CD4-positive, alpha-beta T cell treated with Interleukin-21 for 1 hour (primary cell): ENCODE measurements at places on chromosomes 7 and 10.

DNA sequence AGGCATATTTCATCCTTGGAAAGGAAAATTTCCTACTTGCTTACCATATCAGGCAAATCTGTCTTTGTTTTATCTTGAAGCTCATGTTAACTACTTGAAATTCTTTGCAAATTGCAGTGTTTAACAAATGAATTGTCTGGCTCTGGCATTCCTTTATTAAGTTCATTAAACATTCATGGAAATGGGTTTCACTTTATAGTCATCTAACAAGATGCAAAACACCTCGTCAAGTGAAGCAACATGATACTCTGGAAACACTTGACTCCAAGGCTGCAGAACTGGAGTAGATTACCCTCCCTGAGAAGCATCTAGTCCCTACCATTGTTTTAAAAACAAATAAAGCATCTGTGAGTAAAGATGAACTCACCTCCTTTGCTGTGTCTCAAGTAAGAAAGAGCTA lies 1086.9 kb downstream of the NRG3 start:
- no peak for DNase-seq

GRCh38 chr7:4074407-4074806 lies 607.7 kb upstream of the FOXK1 start:
- no peak for DNase-seq

DNA sequence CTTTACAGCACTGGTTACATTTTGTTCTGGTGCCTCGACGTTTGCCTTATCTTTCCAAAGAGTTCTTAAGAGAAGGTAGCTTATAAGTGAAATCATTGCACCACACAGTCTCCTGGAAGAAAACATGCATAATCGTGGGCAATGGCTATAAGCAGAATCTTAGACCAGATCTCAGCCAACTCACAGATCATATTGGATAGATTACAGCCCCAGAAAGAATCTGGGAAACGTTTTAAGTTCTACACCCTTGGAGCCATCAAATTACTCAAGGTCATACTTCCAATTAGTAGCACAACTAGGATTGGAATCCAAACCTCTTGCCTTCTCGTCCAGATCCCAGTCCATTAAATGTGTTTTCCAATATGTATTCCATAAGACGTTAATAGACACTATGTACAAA lies 8.8 kb upstream of the PDCD4 start:
- no peak for DNase-seq

GRCh38 chr7:129951226-129952085 lies 1.3 kb downstream of the UBE2H start:
- peak; percentile 33 for DNase-seq

DNA sequence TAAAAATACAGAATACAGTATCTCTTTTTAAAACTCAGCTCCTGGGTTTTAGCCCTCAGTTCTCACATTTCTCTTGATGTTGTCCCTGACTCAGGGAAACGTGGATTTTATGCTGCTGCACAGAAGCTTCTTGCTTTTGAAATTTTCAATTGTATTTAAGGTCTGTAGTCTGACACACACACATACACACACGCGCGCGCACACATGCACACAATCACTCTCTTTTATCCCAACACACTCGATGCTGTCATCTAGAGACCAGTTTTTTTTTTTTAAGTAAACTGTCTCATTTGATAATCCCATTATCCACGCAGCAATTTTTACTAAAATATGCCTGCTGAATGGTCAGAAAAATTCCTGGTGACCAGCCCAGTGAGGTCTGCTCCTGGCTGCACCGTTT lies 108.6 kb downstream of the KMT2E start:
- DNase-seq, result no peak

- no peak for DNase-seq
These were observed 188.6 kb downstream of the ELFN1 start for GRCh38 chr7:1858435-1859265.

DNA sequence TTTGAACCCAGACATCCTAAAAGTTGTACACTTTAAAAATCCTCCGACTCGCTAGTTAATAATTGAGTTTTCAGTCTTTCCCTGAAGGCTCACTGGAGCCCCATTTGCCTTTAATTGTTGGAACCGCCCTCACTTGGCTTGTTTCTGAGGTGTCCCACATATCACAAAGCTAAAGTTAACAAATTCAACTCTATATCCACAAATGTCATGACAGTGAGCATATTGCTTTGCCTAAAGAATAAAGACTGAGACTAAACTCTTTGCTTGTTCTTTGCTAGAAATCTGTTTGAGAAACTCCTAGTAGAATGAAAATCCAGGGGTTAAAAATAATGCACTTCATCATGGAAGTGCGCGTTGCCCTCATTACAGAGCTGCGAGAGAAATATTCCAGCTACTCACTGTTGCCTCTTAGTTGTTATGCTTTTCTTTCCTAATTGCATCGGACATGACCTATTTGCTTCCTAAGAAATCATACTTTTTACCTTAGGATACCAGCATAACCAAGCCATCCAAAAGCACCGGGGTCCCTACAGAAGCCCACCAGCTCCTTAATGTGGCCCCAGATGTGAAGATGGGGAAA lies 752 bp downstream of the THSD7A start:
- no peak for DNase-seq

- DNase-seq, result no peak
These were observed 1033.8 kb upstream of the AUTS2 start for GRCh38 chr7:68564306-68565135.

- no peak for DNase-seq
These were observed 30.3 kb upstream of the ATXN7L1 start for GRCh38 chr7:105906695-105907094.

DNA sequence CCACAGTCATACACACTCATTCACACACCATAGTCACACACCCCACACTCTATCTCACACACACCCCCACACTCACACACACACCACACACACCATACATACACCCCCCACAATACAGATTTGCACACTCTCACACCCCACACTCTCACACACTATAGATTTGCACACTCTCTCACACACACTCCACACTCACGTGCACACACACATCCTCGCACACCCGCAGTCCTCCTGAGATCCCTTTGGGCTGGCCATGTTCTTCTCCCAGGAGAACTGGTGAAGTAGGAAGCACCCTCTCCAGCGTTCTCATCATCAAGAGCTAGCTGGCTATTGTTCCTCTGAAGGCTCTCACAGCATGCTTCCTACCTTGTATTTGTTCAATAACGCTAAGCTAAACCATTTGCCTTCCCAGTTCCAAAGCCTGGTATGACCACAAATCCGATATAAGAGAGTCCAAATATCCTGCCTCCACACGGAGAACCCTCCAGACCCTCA lies 86.2 kb downstream of the HECW1 start:
- no peak for DNase-seq

GRCh38 chr7:142413280-142414000 lies 155.6 kb upstream of the PRSS58 start:
- DNase-seq, result no peak

- DNase-seq, result no peak
These were observed 59.7 kb downstream of the ELAPOR2 start for GRCh38 chr7:86999750-87000149.

- no peak for DNase-seq
These were observed 143.0 kb downstream of the GFRA1 start for GRCh38 chr10:116130006-116130405.

DNA sequence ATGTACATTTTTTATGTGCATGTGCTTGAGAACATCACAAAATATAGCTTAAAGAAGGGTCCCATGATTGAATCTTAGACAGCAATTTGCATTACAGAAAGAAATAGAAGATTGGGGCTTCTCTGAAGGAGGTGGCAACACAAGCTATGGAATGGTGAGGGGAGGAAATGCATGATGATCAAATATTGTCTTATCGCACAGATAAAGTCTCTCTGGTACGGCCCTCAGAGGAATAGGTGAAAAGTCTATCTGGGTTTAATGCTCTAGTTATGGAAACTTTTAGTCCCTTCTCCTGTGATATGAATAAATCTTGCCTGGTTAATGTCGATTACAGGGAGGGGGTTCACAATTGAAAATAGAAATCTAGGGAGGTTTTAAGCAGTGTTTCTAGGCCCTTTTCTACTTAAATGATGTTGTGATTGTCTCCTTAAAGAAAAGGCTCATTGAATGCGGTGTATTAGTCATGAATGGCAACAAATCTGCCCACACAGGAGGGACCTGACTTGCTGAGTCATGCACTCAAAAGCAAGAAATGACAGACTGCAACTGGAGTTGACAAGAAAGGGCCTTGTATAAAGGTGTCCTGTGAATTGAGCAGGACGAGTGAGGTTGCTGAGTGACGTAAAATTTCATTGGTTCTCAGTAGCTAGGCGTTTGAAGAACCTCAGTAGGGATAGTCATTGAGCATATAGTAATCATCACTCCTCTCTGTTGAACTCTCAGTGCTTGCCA lies 133.4 kb upstream of the CSTF2T start:
- DNase-seq, result no peak

DNA sequence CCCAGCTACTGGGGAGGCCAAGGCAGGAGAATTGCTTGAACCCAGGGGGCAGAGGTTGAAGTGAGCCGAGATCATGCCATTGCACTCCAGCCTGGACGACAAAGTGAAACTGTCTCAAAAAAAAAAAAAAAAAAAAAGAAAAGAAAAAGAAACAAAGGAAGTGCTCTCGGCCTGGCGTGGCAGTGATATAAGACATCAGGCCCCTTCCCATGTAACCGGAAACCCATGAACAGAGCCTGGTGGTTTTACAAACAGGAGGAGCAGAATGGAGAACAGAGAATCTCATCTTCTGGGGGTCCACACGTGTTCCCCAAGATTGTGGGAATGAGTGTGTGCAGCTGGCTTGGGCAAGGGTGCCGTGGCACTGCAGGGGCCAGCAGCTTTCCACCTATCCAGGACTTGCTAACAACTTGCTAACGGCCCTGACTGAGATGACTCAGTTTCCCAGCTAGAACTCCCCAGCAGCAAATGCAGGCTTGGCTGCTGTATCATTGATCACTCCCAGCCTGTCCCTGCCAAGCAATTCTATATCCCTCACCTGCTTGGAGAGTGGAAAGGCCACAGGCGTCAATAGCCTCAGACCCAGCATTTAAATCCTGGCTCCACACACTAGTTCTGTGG lies 103.0 kb downstream of the COL26A1 start:
- no peak for DNase-seq

- peak; percentile 80 for DNase-seq
These were observed 16.1 kb upstream of the IMPDH1 start for GRCh38 chr7:128425850-128426249.

- no peak for DNase-seq
These were observed 23.3 kb downstream of the MYOF start for GRCh38 chr10:93458821-93459257.

DNA sequence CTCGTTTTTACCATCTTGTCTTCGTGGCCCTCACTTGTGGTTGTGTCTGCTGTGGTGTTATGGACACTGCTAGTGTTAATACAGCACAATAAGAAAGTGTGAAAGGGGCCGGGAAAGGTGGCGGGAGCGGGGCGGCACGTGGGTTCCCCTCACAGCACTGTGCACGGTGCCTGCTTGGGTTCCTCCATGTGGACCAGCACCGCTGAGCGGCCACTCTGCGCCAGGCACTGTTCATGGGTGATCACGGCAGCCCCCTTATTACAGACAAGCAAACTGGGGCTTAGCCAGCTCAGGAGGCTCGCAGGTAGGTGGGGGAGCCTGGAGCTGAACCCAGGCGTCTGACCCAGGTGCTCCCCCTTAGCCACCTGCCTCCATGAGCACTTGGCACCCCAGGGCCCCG lies 12.2 kb downstream of the SUN1 start:
- no peak for DNase-seq

GRCh38 chr10:101649525-101650085 lies 45.4 kb downstream of the FBXW4 start:
- DNase-seq, result no peak

GRCh38 chr10:132624061-132624846 lies 86.7 kb downstream of the INPP5A start:
- no peak for DNase-seq

DNA sequence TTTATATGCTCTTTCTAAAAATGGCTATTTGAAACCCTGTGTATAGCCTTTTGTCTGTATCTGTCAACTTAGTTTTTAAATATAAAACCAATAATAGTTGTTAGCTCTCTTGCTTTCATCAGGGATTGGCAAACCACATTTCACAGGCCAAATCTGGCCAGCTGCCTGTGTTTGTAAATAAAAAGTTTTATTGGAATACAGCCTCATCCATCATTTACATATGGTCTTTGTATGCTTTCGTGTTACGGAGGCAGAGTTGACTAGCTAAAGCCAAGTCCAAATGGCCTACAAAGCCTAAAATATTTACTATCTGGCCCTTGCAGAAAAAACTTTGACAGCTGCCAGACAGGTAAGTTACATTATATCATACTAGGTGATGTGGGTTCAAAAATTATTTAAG lies 235.0 kb downstream of the BICC1 start:
- DNase-seq, result no peak

GRCh38 chr10:110508806-110509544 lies 11.3 kb downstream of the DUSP5 start:
- DNase-seq, result no peak

GRCh38 chr7:66110856-66111255 lies 3.8 kb upstream of the CRCP start:
- DNase-seq, result no peak

DNA sequence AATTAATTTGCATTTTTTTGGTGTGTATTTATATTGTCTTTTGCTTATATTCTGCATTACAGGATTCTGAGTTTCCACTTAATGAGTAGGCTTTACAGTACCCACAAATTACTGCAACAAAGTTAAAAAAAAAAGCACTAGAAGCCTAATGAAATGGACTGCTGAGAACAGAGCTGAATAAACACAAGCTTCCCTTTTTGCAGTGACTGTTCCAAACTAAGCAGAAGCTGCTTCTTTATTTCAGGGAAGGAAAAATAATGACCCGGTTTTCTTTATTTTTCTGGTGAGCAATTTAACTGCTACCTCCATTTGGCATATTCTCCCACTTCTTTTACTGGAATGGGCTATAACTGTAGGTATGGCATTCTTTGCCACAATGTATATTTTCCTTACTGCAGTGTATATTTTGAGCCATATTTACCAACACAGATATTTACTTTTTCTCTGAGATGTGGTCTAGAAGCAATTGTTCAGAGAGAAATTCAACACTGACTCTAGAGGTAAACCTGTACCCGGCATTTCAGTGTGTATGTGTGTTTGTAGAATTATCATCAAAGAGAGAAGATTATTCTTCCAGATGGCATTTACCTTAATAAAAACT lies 56.9 kb downstream of the HDAC9 start:
- DNase-seq, result no peak

DNA sequence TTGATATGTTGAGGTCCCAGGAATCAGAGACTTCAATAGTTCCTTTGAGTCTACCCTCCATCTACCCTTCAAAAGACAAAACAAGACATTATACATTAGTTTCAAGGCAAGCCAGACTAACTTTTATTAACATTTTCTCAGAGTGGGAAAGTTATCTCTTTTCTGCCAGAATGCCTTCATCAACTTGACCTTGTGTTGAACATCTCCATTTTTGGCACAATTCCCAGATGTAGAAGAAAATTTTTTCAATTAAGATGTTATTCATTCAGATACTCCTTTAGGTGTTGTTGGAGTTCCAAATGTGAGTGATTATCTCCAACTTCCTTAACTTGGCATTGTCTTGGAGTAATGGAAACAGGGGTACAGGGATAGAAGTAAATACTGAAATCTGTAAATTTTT lies 59.1 kb downstream of the NRF1 start:
- no peak for DNase-seq

- DNase-seq, result no peak
These were observed 17.5 kb downstream of the LAMB4 start for GRCh38 chr7:108112683-108113082.
